ENCODE measurements at places on chromosomes 1 and 21.

DNA sequence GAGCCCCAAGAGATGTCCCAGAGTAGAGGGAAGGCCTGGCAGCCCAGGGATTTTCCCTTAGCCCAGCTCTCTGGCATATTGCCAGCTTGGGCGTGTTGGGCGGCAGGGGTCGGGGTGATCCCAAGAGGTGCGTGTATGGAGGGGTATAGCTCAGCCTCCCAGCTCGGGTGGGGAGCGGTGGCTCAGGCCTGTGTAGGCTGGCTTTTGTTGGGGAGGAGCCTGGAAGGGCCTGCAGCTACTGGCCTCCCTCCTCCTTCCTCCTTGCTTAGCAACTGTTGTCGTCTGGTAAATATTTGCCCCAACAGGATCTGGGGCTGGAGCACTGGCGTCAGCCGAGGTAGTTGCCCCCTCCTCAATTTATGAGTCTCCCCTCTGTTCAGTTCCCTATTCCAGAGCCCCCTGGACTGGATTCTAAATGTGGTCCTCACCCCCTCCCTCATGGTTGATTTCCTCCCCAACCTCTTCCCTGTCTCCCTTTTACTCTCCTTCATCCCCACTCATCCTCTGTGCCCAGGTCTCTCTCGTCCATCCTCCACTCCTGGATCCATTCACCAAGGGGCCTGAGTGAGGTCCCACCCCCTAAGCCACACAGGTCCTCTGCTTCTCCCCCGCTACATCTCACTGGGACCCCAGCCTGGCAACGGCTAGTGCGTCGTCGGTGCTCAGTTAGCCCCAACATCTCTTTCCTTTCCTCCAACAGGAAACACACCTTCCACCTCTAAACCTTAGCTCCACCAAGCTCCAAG is 10.3 kb upstream of the LMNA start:
- DNase-seq: no peak

DNA sequence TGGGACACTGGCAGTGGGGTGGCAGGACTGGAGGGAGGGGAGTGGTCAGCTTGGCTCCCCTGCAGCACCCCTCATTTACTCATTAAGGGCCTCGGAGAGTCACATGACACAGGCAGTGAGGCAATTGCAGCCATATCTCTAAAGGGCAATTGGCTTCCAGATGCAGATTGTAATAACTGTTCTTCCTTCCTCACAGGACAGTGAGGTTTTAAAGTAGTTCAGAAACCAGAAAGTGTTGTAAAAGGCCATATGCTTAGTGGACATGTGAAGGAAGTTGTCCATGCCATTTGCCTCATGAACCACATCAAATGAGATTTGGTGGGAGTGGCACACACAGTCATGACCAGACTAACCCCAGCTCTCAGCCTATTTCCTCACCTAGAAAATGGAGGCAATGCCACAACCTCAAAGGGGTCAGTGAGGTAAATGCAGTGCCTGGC is 11.1 kb downstream of the MTX1 start:
- DNase-seq: no peak

DNA sequence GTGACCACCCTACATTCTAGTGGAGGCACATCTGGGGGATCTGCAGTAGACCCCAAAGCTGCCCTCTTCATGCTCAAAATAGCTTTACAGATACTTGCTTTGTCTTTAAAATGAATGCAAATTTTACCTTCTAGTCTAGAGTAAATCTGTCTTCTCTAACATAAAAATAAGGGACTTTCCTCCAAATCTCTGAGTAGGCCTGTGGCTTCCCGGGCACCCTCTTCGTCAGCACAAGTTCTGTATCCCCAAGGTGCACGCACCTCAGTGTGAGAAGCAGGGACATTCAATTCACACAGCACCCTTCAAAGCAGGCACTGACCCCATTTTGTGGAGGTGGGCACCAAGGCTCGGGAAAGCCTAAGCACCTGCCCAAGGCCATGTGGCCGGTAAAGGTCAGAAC is 19.0 kb downstream of the MEF2D start:
- no peak for DNase-seq

GRCh38 chr1:201023920-201024624 is 558 bp upstream of the KIF21B start:
- DNase-seq: no peak

GRCh38 chr1:100152271-100152670 is 19.3 kb downstream of the TRMT13 start:
- no peak for DNase-seq
